Hematopoietic multipotent progenitor cell (in vitro differentiated cells): ENCODE measurements at places on chromosomes 12 and 14.

GRCh38 chr14:37600880-37601741, 5.7 kb downstream of the TTC6 start:
- no peak for DNase-seq

GRCh38 chr12:39824505-39825212, 205.1 kb upstream of the ABCD2 start:
- DNase-seq, result no peak

DNA sequence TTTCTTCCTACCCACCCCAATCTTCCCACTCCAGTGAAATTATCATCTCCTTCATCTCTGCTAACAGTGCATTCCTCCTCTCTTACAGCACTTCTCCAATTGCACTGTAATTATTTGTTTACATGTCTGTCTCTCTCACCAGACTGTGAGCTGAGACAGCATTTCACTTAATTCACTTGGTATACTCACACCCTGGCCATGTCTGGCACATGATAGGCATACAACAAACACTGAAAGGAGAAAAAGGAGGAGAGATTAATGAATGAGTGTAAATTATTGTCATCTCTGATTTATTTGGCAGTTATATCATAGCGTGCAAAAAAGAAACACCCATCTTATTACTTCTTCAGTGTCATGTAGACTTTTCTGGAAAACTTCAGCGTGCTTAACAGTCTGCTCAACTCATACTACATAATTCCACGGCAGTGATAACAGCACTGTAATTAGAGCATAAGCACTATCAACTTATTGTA, 452.3 kb downstream of the ADAMTS20 start:
- DNase-seq, result no peak

- no peak for DNase-seq
Observed at GRCh38 chr14:42565556-42565955, 958.9 kb downstream of the LRFN5 start.

DNA sequence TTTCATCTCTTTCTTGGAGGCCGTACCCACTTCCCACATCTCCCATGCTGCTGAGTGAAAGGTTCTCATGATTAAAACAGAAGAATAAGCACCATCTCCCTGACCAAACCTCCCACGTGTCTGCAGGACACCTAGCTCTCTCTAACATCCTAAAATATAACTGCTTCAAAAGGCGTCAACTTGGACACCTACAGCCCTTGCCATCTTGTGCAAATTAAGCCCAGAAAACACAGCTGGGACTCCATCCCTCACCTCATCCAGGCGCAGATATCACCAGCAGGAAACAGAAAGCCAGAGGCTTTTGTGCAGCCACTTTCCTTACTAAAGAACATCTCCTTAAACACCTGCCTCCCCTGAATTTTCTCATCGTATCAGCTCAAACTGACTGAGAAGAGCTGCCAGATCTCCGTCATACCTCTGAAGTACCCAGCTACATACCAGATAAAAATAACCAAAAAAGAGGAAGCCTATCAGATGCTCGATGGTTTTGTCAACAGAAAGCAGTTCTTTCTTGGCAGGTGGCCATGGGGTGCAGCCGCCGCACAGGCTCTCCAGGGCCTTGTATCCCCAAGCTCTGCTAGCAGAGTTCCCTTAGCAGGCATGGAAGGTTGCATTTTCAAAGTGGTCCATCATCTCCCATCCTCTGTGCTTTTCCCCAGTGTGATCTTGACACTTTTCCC, 28.8 kb downstream of the MAP3K9 start:
- no peak for DNase-seq

- no peak for DNase-seq
Observed at GRCh38 chr12:28343713-28344112, 153.5 kb downstream of the CCDC91 start.

- no peak for DNase-seq
Observed at GRCh38 chr12:56629459-56630179, 507 bp downstream of the BAZ2A start.

DNA sequence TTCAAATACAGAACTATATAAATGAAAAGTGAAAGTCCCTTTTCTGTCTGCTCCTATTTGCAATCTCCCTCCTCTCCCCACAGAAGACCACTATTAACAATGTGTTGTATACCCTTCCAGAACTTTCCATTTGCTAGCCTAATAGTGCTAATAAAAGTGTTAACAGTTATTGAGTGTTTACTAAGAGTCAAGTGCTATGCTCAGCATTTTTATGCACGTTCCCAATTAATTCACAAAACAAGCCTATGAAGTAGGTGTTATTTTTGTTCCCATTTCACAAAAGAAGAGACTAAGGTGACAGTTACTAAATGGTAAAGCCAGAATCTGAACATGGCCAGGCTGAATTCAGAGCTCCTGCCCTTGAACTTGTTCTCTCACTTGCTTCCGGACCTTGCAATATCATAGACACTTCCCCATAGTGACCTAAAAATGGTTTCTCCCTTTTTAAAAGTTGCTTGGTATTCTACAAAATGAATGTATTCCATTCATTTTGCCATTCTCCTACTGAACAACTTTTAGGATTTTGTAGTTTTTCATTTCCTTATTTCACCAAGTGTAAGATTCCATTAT, 1.6 kb upstream of the PRKAB1 start:
- DNase-seq, result no peak

- DNase-seq, result no peak
Observed at GRCh38 chr12:50740307-50740706, 23.6 kb upstream of the ATF1 start.

GRCh38 chr14:32728976-32729375, 209.7 kb upstream of the NPAS3 start:
- no peak for DNase-seq

GRCh38 chr12:65495233-65495632, 216.8 kb downstream of the MSRB3 start:
- peak; percentile 26 for DNase-seq

GRCh38 chr12:124311292-124312109, 16.6 kb downstream of the RFLNA start:
- no peak for DNase-seq

- DNase-seq, result no peak
Observed at GRCh38 chr14:91363776-91364523, 53.7 kb downstream of the CCDC88C start.

DNA sequence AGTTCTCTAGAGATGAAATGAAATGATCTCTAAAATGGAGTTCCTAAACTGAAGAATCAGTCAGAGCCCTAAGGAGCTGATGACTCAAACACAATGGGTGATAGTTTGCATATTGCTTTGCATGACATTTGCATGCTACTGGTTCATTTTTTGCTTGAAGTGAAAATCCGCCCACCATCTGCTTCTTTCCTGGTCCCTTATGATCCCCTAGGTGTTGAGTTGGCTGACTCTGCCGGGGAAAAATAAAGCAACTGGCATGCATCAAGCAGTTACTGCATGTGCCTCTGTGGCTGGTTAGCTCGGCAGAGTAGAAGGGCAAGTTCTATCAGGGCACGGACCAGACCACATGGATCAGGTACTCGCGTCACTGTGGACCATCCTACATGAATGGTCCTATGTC, 151.1 kb downstream of the PPM1H start:
- DNase-seq, result no peak

GRCh38 chr12:51620448-51620847, 29.4 kb downstream of the SCN8A start:
- no peak for DNase-seq

- no peak for DNase-seq
Observed at GRCh38 chr14:65783576-65783975, 371.0 kb downstream of the FUT8 start.

DNA sequence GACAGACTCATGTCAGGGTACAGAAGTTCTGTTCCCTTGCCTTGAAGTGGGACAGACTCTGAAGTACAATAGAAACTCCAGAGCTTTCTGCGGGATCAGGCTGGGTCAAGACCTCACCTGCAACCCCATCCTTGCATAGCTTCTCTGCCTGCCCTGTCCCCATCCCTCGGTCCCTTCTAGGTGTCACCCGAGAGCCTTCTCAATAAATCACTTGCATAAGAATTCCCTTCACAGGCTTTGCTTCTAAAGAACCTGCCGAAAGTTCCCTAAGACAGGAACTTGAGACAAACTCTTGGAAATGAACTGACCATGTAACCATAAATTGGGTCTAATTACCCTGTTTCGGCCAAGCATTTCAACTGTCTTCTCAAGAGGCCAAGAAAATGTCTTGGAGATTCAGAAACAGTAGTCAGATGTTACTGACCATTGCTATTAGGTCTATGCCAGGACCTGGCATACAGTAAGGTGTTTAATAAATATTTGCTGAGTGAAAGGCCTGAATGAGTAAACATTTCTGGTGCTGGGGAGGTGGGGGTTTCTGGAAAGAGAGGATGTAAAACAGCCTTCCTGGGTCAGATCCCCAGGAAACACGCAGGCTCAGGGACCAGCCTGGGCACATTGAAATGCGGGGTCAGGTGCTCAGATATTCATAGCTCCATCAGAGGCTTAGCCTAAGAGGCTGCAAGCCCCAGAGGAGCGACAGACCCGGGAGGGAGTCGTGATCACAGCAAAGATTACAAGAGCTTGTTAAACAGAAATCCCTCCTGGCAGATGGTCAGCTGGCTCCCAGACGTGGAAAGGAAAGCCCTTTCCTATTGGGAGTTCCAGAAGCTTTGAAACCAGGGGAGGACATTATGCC, 226.2 kb upstream of the LHX5 start:
- DNase-seq, result no peak

DNA sequence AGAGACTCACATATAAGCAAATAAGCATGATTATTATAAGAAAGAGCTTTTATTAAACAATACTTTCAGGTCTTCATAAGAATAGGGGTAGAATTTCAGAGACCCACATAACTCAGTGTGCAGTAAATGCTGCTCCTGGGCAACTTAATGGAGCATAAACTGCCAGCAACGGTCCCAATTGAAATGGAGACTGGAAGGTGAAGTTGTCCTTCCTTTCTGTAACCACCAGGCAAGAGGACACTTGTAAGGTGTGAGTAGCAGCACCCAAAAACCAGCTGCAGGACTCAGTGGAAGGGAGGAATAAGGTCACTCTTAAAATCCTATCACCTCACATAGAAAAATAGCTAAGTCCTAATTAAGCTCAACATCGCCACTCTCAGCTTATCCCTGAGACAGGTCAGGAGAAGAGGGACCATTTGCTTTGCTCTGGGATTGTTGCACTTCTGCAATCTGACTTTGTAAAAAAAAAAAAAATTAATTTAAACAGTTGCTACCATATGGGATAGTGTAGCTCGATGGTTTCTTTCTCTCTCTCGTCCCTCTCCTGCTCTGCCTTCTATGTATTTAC, 22.7 kb upstream of the LTA4H start:
- no peak for DNase-seq

GRCh38 chr14:79496701-79497100, 714.6 kb downstream of the DIO2 start:
- DNase-seq, result no peak

DNA sequence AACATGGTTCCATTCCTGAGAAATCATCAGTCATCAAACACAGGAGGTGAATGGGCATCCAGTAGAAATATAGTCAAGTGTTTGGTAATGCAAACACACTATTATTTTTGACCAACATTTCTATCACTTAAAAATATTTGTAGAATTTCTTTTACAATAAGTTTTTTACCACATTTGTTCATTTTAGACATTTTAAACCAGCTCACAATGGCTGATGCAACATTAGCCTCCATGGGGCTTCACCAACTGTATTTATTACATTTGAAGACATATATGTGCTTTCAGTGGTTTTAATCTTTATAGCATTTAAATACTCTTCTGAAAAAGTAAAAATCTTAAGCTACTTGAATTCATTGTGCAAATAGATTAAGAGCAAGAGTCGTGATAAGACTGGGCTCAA, 1201.4 kb upstream of the TMEM132C start:
- DNase-seq, result no peak

DNA sequence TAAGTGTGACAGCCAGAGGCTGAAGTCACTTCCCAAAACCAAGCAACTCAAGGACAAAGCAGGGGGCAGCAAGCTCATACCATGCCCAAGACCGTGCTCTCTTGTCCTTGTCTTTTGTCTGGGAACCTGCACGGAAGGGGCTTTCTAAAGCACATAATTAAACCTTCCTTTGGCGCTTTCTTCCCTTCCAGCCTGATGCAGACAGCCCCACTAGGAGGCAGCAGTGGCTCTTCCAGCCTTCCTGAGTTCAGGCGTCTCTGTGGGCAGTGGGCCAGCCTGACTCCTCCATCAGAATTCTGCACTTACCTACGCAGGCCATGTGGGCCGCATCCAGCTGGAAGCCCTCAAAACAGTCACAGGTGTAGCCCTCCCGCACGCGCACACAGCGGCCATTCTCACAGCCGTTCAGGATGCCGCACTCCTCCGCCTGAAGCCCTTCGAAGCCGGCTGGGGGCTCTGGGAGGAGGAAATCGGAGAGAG, 7.6 kb downstream of the ISCA2 start:
- DNase-seq, result peak; percentile 17

DNA sequence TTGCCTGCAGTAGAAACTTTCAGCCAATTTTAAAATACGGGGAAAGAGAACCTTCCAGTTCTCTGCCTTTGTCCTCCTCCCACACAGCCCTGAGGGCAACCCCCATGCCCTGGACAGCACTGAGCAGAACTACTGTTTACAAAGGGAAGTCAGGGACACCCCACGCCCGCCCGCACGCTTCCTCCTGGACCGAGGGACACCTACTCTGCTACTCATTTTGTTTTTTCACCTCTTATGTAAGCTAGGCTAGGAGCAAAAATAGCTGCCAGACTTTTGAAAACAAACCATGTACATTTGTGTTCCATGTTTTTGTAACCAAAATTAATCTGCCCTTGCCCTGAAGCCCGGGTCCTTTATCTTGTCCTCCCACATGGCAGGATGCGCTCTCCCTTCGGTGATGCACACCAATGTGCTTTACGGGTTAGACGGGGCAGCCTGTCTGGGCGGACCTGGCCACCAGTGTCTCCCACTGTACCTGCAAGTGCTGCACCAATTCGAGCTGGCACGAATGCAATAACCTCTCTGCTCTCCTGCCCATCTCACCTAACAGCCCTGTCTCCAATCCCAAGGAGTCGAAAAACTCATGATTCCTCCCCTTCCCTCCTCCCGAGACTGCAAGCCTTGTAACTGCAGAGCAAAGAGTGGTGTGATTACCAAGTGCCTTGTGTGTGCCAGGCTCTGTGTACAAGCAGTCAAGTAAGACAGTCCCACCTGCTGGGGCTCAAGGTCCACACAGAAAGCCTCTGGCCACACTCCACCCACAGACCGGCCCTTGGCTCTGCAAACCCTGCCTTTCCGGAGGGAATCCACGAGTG, 85.2 kb downstream of the CCDC88C start:
- DNase-seq, result no peak

DNA sequence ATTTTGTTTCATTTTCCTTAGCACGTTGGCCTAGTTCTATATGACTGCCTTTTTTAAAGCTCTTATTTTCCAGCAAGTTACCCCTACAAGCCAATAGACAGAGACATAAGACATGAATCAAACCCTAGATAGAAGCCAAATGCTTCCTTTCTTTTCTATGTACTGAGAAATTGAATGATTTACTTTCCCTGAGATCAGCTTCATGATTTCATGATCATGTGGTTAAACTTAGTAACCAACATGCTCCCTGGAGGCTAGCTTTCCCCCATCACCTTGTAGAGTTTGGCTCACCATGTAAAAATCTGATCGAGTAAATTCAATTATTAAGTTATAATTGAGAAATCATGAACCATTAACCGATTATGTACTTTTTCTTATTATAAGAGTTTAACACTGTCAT, 148.1 kb upstream of the LRIG3 start:
- DNase-seq, result no peak

- peak; percentile 60 for DNase-seq
Observed at GRCh38 chr12:120468821-120469449, 613 bp downstream of the SRSF9 start.

- DNase-seq, result no peak
Observed at GRCh38 chr12:64236549-64236948, 14.5 kb upstream of the KICS2 start.

- no peak for DNase-seq
Observed at GRCh38 chr14:81819344-81819743, 285.7 kb upstream of the SEL1L start.
